ENCODE measurements at places on chromosomes 7 and 10.

- no peak for DNase-seq
Measured at GRCh38 chr7:100840470-100841100, 11.9 kb upstream of the SLC12A9 start.

DNA sequence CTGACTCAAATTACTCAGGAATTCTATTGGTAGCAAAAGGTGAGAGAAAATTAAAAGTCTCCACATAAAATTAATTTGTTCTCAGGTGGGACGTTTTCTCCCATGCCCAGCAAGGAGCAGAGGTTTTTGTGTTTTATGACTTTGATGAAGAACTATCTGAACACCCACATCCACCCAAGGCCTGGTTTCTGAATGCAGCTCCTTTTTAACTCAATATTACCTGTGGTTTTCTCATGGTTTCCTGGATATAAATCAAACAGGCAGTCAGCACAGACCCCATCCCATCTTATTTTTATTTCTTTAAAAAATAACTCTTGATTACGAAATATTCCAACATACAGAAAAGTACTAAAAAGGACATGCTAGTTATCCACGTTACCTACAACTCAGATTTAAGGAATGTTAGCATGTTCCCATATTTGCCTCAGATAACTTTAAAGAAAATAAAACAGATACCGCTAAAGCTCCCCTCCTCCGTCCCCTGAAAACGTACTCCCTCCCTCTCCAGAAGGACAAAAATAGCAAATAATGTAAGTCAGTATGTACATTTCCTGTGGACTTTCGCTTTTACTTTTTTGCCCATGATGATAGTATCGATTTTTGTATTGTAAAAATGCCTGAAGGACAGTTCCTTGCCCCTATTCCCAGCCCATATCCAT lies 43.4 kb downstream of the GLI3 start:
- no peak for DNase-seq

- no peak for DNase-seq
Measured at GRCh38 chr10:72218726-72219125, 2.6 kb upstream of the ASCC1 start.

- DNase-seq, result no peak
Measured at GRCh38 chr10:99530108-99531025, 2.4 kb upstream of the NKX2-3 start.

DNA sequence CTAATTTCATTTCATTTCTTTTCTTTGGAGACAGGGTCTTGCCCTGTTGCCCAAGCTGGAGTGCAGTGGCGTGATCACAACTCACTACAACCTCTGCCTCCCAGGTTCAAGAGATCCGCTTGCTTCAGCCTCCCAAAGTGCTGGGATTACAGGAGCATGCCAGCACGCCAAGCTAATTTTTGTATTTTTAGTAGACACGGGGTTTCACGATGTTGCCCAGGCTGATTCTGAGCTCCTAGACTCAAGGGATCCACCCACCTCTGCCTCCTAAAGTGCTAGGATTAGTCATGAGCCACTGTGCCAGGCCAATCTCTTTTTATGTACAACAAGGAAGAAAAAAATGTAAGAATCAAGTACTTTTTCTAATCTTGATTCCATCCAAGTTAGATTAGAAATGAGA lies 10.7 kb upstream of the KMT2E start:
- DNase-seq, result no peak

GRCh38 chr10:122140941-122141623 lies 130.0 kb upstream of the BTBD16 start:
- DNase-seq, result peak; percentile 58

- no peak for DNase-seq
Measured at GRCh38 chr7:135236727-135237126, 3.1 kb downstream of the STRA8 start.

DNA sequence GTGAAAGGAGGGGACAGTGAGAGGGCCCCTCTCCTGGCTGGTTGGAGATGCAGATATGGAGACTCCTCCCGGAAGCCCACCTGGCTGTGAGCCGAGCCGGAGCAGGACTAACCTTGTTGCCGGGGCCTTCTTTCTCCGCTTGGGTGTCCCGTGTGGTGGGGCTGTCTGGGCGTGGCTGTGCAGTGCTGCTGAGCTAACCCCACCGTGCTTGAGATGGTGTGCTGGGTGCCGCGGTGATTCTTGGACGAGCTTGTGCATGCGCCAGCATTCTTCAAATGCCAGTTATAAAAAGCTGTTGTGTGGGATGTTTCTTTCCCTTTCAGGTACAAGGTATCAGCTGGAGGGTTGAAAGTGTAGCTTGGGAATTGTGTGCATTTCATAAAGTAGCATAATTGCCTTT lies 48.8 kb downstream of the DAGLB start:
- no peak for DNase-seq

- DNase-seq, result no peak
Measured at GRCh38 chr7:141844256-141844655, 3.0 kb upstream of the PRSS37 start.

GRCh38 chr10:6231730-6232129 lies 29.0 kb downstream of the PFKFB3 start:
- DNase-seq, result no peak

GRCh38 chr10:85012305-85012704 lies 683.9 kb downstream of the CCSER2 start:
- no peak for DNase-seq

DNA sequence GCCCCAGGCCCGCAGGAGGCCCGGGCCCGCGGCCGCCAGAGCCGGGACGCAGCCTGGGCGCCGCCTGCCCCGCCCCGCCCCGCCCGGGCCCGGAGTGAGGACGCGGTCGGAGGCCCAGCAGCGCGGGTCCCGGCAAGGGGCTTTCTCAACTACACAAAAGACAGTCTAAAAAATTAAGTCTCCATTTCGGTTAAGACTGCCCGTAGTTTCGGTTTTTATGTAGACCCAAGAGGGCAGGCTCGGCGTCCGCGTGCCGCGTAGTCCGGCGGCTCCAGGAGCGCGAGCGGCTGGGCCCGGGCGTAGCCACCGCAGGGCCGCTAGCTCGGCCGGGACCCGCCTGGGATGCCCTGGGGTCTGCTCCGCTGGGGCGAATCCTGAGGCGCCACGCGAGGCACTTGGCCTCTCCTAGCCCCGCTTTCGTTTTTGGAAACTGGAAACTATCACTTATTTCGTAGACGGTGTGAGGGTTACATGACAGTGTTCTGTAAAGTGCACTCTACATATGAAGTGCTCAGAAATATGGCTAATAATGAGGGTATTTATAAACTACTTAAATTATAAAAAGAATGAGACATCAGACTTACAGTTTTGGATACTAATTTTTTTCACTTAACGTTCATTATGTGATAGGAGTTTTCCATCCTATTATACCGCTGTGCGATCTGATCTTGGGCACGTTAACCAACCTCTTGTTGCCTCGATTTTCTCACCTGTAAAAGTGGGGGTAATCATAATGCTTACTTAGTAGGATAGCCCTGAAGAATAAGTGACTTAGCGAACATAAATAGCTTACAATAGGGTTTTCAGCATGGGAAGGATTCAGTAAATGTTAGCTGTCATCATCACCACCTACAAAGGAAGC lies 573 bp downstream of the BLVRA start:
- DNase-seq, result peak; percentile 71

DNA sequence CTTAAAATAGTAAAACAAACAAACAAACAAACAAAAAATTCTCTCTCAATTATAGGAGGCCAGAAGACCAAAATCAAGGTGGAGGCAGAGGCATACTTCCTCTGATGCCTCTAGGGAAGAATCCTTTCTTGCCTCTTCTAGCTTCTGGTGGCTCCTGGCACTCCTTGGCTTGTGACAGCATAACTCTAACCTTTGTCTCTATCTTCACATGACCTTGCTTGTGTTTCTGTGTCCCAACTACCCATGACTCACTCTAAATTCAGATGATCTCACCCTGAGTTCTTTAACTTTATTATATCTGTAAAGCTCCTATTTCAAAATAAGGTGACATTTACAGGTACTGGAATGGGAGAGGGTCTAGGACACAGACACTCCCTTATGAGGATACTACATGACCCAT lies 88.3 kb upstream of the ANTXRL start:
- DNase-seq, result no peak

- DNase-seq, result no peak
Measured at GRCh38 chr10:51445588-51445987, 253.8 kb downstream of the CSTF2T start.

- no peak for DNase-seq
Measured at GRCh38 chr10:93471110-93471651, 11.0 kb downstream of the MYOF start.

- DNase-seq, result peak; percentile 15
Measured at GRCh38 chr7:12731214-12731656, 43.8 kb downstream of the ARL4A start.

DNA sequence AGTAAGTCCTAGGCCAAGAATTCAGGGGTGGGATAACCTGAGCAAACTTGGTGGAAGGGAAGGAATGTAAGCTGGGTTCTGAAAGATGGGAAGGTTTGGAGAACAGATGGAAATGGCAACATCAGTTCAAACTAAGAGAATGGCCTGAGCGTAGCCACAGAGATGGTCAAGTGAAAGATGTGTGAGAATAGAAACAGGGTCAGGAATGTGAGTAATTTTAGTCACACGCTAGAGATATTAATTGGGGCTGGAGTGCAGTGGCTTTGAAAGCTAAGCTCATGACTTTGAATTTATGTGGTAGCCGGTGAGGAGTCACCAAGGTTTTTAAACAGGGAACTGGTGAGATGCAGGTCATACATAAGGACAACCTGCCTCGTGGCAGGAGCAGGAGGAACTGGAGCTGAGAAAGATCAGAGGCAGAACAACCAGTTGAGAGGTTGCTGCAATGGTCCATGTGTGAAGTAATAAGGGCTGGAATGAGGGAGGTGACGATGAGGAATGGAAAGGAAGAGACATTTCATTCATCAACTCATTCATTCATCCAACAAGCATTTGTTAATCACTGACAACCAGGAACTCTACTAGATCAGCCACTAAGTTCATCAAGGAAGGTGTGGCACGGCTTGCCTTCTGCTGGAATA lies 12.9 kb upstream of the SORBS1 start:
- DNase-seq, result no peak

DNA sequence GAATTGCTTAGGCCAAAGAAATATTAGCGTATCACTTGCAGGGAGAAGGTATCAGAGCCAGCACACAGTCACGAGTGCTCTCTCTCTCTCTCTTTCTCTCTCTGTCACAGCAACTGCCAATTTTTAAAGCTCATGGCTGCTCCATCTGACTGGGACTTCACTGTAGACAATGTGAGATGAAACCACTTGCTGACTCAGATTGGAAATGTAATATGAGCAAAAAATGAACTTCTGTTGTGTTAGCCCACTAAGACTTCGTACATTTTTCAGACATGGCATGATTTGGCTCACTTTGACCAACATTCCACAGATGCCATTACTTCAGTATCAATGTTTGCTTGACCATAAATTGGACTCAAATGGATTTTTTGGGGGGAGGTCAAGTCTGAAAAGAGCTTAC lies 68.1 kb downstream of the DGKB start:
- DNase-seq, result no peak

DNA sequence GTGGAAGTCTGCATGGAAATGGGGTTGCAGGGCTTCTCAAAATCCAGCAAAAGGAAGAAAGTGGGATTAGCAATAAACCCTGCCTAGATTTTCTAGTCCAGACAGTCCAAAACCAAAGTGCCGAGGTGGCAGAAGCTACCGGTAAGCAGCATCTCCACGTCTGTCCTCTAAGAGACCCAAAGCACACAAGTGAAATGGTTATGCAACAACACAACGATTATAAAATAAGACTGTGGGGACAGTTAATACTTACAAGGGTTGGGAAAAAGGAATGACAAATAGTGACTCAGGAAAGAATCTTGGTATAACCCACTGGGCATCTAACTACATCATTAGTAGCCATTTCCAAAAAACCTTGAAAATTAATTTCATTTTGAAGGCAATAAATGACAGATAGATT lies 24.7 kb downstream of the CREB3L2 start:
- no peak for DNase-seq

- DNase-seq, result no peak
Measured at GRCh38 chr10:4693967-4694366, 132.0 kb upstream of the AKR1E2 start.

DNA sequence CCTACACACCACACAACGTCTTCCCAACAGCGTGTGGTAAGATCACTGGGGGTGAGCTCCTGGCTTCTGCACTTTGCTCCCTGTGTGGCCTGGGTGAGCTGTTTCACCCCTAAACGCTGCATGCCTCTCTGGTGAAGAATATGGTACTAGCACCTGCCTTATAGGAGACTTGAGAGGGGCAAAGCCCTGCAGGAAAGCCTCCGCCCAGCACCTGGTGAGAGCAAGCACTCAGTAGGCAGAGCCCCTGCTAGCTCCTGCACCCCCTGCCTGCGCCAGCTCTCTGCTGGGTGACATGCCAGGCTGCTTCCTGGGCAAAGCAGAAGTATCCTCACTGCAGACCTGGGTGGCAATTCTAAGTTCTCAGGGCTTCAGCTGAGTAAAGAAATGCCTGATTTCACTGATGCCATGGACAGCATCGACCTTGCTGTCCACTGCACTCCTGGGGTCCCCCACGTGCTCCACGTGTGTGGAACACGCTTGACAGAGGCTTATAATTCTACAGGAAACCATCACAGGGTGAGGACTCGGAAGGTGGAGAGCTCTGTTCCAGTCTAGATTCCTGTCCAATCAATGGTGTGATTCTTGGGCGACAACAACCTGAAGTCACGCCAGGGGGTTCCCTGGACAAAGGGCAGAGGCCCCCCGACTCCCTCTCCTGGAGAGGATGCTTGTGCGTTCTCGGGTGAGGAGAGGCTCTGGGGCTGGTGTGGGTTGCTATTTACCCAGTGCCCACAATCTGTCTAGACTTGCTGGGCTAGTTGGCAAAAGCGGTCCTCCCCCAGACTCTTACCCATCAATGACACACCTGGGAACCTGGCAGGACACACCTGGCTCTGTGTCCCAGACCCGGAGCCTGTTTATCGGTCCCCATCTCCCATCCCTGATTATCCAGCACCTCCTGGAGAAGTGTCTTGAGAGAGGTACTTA lies 5.0 kb upstream of the CALML5 start:
- DNase-seq, result no peak

- no peak for DNase-seq
Measured at GRCh38 chr7:55230014-55230413, 135.1 kb upstream of the LANCL2 start.

GRCh38 chr7:157357129-157358040 lies 20.6 kb downstream of the DNAJB6 start:
- no peak for DNase-seq

DNA sequence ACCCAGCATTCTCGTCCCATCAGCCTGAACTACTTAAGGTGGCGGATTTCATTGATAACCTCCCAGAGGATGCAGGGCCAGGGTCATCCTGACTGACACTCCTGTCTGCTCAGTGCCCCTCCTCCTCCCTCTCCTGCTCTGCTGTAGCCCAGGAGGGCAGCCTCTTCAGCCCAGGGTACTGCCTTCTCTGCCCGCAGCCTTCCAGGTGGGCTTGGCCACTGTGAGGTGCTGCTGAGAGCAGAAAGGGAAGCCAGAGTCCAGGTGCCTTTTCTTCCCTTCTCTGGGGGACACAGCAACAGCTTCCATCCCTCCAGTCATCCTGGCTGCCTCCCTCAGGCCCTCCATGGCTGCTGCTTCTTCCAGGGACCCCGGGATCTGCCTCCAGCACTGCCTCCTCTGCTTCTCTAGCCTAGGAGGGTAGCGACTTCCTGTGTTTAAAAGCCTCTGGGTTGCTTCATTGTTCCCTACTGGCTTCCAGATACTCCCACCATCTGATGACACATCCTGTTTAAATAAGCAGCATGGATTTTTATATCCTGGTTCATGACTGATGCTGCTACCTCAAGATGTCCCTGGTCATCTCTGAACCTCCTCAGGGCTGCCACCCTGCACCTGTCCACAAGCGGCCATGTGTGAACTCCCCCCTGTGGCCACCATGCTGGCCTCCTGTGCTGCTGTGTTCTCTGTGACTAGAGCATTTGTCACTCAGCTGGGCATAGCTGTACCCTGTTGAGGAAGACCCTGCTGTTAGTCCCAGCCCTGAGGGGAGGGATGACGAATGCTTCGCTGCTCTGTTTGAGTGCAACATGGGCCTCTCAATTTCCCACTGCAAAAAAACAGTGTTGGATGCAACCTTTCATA lies 55.8 kb downstream of the AKR1C4 start:
- DNase-seq, result no peak
